Activated T-cell treated with anti-CD3 and anti-CD28 coated beads, Interleukin-2, amount 50 U/mL, for 72 hours (primary cell): ENCODE measurements at places on chromosomes 5 and 9. TPM values are rescaled to one million over a fixed set of nuclear protein-coding genes. Genes with fewer than 3 reads are reported as not detected.

The DRD1 gene
- total RNA-seq = not detected

DNA sequence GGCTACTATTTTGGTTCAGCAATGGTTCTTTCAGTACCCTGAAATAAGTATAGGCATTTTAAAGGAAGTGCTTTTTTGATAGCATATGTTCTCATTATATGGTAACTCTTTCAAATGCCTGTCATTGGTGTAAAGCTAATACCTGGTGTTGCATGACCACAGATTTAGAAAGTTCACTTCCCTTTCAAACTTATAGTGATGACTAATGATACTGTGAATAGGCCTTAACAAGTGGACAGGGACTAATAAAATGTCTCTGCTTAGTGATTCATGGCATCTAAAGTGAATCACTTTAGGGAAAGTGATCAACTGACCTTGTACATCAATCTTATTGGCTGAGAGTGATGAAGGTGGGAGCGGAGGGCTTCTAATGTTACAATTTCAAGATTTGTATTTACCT is 21.6 kb downstream of the MRPL22 start:
- no peak overlapping the region for H3K4me3 ChIP-seq
- no peaks in the 10 kb centered on the region for H3K4me1 ChIP-seq
- H3K36me3 ChIP-seq = peaks cover 13% of the 10 kb centered on the region
- no peak overlapping the region for H3K27ac ChIP-seq

GRCh38 chr5:27814286-27814685 is 775.9 kb upstream of the CDH9 start:
- no peaks in the 10 kb centered on the region for H3K4me1 ChIP-seq
- no peaks in the 10 kb centered on the region for H3K27me3 ChIP-seq
- no peaks in the 10 kb centered on the region for H3K36me3 ChIP-seq
- H3K4me3 ChIP-seq = no peak overlapping the region

DNA sequence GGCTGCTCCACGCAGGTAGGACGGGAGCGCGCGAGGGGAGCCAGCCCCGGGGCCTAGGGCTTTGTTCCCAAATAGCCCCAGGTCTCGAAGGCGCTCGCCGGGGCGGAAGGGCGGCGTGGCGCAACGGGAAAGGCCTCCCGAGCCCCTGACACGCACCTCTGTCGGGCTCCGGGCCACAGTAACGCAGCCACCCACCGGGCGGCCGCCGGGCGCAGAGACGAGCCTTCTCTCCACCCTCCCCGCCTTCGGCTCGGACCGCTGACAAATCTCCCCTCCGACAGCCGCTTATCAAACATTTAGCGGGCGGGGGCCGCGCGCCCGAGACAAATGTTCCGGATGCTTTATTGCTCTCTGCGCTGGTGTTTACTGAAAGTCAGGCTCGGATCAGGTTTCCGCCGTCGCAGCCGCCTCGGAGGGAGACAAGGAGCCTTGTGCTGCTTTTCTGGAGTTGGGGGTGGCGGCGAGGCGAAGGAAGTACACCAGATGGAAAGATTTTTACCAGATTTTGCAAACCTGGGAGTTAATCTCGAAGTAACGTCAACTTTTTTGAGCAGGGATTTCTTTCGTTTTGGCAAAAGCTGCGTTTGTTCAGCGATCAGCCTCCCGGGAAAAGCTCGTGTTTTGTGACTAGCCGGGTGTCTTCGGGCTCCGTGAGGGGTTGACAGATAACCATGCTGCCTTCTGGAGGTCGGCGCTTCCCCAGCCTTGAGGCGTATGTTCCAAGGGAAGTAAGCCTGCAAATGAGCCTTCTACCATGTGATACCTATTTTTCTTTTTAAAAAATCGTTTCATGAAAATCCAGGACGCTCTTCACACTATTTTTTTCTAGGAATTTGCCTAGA is 950 bp downstream of the RGMB start:
- H3K27me3 ChIP-seq = peaks cover 42% of the 10 kb centered on the region
- H3K4me1 ChIP-seq = peaks cover 45% of the 10 kb centered on the region
- peak; percentile 68 for DNase-seq
- no peaks in the 10 kb centered on the region for H3K36me3 ChIP-seq
- H3K4me3 ChIP-seq = peak overlapping the region; percentile 91

DNA sequence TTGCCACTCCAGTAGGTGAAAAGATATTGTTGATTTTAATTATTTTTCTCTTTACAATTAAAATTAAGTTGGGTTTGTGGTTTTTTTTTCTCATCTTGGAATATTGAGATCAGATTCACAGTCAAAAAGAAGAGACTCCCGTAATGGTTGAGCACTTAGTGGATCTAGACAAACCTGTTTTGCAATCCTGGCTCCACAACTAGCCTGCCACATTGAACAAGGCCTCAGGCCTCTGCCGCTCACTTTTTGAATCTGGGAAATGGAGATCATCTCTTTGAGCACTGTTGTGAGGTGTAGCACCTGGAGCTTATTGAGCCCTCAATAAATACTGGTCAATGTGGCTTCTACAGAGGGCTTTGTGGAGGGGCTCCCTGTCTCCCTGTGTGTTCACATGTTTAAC is 37.1 kb upstream of the RARS1 start:
- H3K27ac ChIP-seq = no peak overlapping the region
- no peaks in the 10 kb centered on the region for H3K27me3 ChIP-seq
- no peaks in the 10 kb centered on the region for H3K36me3 ChIP-seq
- DNase-seq = no peak

DNA sequence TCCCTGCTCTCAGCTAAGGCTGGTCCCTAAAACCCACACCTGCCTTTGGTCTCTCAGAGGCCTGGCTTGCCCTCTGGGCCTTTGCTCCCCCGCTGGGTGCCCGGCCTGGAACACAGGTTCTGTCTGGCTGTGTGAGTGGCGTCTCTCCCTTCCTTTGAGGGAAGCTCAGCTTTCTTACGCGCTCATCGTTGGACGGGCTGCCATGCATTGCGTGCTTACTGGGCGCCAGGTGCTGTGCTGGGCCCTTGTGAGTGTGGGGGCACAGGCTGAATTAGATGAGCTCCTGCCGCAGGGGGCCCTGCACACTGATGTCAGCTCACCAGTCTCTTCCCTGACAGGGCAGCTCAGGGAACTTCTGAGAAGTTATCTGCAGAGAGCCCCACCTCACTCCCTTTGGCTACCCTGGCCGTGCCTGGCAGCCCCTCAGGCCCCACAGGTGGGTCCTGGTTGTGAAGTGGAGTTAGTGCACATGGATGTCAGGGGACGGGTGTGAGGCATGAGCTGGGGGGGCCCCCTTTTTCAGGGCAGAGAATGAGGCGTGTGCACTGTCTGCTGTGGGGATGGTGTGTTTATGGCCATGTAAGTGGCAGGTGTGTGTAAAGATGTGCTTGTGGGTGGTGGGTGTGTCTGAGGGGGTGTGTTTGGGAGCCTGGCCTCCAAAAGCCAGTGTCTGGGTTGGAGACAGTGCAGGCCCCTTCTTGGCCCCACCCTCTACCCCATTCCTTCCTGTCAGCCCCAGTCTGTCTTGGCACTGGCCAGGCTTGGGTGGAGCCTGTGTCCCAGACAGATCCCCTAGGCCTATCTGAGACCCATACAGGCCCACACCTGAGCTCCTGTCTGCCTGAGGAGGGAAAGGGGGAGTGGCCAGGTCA is 7.5 kb upstream of the RMND5B start:
- H3K27ac ChIP-seq = no peak overlapping the region
- H3K4me1 ChIP-seq = peaks cover 8% of the 10 kb centered on the region
- no peaks in the 10 kb centered on the region for H3K36me3 ChIP-seq
- no peak overlapping the region for H3K4me3 ChIP-seq
- no peaks in the 10 kb centered on the region for H3K27me3 ChIP-seq

DNA sequence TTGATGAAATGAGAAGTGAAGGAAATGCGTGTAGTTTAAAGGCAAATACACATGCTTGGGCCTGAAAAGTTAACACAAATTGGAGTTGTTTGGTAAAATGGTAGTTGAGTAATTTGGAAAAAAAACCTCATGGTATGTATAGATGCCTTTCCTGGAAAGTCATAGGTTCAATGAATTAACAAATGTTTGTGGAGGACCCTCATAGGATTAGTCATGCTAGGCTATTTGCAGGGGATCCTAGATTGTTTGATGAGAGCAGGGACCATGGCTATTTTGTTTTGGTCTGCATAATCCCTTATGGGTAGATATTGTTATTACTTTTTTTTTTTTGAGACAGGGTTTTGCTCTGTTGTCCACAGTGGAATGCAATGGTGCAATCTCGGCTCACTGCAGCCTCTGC is 93.5 kb upstream of the NR3C1 start:
- no peak for DNase-seq
- H3K4me3 ChIP-seq = no peak overlapping the region
- H3K36me3 ChIP-seq = peaks cover 1% of the 10 kb centered on the region
- H3K27me3 ChIP-seq = no peaks in the 10 kb centered on the region

The PCDHGA4 gene
- 0.26 TPM for total RNA-seq
